ENCODE measurements at places on chromosomes 3 and 15. TPM values are rescaled to one million over a fixed set of nuclear protein-coding genes. Genes with fewer than 3 reads are reported as not detected.

- no peak for DNase-seq
Measured at GRCh38 chr3:26102376-26102775, 312.5 kb downstream of the OXSM start.

GRCh38 chr3:25661694-25662437 is 2.8 kb downstream of the TOP2B start:
- no peak for DNase-seq

DNA sequence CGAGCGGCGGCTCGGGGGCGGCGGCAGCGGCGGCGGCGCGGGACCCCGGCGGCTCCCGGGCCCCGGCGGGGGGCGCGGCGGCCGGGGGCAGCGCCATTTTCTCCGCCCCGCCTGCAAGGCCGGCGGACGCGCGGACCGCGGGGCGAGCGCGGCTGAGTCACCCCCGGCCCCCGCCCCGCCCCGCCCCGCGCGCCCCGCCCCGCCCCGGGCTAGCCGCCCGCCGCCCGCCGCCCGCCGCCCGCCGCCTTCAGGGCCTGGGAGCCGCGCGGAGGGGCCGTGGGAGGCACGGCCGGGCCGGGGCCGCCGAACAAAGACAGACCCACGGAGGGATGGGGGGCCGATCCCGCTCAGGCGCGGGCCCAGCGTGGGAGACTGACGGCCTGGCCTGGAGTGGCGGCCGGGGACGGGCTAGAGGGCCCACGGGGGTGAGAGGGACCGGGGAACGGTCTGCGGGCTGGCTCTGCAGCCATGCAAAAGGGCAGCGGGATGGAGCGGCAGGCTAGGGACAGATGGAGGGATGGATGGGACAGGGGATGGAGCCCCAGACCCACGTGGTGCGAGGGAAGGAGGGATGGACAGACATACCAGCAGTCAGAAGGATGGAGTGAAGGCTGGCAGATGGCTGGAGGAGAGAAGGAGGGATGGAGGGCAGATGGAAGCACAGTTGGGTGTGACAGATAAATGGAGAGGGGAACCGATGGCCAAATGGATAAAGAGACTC is at the start of gene EIF4E3:
EIF4E3 (minus strand) TSS at position 132 of the 721 bp plus-strand sequence; CDS start at position 97, 35 bp downstream.
- DNase-seq: no peak

DNA sequence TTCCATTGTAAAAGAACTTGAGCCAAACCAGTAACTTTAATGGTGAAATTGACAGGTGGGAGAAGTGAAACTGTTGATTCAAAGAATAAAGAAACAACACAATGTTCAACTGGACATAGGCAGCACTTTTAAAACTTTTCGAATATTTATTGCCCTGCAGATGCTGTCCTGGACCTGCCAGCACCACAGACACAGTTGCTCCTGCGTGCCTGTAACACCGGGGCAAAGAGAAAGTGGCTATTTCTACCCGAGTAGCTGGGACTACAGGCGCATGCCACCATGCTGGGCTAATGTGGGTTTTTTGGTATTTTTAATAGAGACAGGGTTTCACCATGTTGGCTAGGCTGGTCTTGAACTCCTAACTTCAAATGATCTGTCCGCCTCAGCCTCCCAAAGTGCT is 7.4 kb downstream of the IL5RA start:
- DNase-seq: no peak

DNA sequence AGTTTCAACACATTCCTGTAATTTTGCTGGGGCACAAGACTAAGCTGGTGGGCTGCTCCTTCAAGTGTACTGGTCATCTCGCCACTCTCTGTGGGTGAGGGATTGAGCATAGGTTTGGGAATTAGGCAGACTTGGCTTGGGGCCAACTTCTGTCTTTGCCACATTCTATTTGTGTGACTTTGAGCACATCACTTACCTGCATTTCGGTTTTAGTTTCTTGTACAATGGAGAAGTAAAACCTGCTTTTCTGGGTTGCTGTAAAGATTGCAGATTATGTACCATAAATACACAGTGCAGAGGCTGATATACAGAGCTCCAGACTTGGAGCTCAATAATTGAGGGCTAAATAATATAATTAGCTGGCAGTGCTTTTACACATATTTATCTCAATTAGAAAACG is 162.1 kb downstream of the C3orf38 start:
- no peak for DNase-seq

GRCh38 chr15:65171428-65171827 is 13.7 kb downstream of the CLPX start:
- DNase-seq: no peak

GRCh38 chr15:83204697-83205096 is 2.9 kb downstream of the HDGFL3 start:
- no peak for DNase-seq

TMC3 gene
- 0.29 TPM for polyA plus RNA-seq

Data from left renal pelvis (tissue), 4 donors.